Adipocyte (in vitro differentiated cells): ENCODE measurements at places on chromosomes 4 and X.
A peak's percentile ranks its signal among the peaks of the same experiment; 100 is the strongest.

GRCh38 chr4:95508421-95508820, 40.4 kb downstream of the UNC5C start:
- peak; percentile 32 for DNase-seq

DNA sequence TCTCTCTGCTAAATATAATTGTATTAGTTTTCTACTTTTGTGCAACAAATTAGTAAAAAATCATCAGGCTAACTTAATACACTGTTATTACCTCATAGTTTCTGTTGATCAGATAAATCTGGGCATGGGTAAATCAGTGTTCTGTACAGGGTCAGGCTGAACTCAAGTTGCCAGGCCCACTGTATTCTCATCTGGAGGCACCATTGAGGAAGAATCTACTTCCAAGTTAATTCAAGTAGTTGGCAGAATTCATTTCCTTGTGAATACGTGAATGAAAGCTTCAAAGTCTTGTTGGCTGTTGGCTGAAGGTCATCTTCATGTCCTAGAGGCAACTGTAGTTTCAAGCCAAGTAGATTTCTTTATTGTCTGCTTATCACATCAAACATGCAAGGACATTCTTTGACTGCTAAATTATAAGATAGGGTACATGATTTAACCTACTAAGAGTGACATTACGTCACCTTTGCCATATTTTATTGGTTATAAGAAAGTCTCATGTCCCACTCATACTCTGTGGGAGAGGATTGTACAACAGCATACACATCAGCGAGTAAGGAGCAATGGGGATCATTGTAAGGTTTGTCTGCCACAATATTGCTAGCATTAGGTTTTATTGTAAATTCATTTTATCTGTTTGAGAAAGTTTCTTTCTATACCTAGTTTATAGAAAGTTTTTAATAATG, 1219.0 kb downstream of the ARAP2 start:
- no peak for DNase-seq

- DNase-seq: no peak
These were observed 28.8 kb upstream of the ENPP6 start for GRCh38 chr4:184246426-184246825.

DNA sequence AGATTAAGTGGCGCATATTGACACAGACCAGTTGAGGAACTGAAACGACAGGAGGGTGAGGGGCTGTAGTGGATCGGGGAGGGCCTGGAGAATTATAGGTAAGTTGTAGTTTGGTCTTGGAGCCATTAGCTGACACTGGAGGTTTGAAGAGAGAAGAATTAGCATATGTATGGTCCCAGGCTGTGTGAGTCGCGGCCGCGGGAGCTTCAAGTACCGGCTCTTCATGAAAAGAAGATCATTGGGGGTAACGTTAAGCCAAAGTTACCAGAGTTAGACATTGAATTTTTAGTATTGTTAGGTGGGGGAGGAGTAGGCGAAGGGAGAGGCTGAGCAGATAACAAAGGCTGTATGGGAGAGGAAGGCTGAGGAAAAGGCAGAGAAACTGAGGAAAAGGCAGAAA, 56.5 kb downstream of the ZNF674 start:
- no peak for DNase-seq

- peak; percentile 53 for DNase-seq
These were observed 131.7 kb downstream of the REPS2 start for GRCh38 chrX:17078031-17078720.

DNA sequence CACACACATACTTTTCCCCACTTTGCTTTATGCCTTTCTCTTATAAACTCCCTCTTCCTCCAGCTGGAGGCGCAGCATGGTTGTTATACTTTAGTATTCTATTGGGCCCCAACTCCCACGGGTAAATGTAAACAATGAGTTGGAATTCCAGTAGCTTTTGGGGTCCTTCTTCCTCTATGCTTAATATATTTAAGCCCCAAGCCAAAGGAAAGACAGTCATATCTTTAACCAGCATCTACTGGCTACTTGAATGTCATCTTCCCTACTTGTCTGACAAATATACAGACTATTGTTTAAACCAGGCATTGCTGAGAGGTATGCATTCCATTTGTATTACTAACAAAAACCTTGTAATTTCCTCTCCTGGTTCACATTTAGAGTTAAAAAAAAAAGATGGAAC, 72.9 kb downstream of the WDR19 start:
- DNase-seq: peak; percentile 30

- no peak for DNase-seq
These were observed 161.3 kb upstream of the KIT start for GRCh38 chr4:54496412-54496811.

DNA sequence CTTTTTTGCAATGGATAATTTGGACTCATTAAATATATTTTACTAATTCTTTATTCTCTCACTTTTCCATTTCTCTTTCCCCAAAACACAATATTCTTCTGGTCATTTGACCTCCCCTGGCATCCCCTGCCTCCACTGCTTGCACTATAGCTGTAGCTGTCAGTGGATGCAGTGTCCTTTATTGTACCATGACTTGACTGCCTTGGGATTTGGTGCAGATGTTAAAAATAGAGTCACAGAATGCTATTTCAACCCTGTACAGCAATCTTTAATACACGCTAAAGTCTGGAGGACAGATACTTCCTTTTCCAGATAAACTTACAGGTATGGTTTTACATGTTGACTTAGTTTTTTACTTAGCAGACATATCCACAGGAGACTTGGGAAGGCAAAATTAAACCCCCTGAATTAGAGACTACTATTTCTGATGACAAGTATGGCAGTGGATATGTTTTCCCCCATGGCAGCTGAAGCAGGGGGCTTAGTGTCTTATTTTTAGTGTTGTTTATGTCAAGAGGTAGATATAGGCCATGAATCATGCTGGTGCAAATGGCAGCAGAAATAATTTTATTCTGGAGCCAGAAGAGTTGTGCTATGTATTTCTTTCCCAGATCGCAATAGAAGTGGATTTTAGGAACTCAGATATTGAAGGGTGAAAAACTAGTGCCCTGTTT, 461.4 kb downstream of the NAF1 start:
- DNase-seq: no peak
